ENCODE measurements at places on chromosomes 7 and 10.
A peak's percentile ranks its signal among the peaks of the same experiment; 100 is the strongest.

GRCh38 chr7:91193141-91193540 is 71.1 kb upstream of the FZD1 start:
- no peak for DNase-seq

GRCh38 chr10:3747248-3747960 is 37.6 kb downstream of the KLF6 start:
- no peak for DNase-seq

DNA sequence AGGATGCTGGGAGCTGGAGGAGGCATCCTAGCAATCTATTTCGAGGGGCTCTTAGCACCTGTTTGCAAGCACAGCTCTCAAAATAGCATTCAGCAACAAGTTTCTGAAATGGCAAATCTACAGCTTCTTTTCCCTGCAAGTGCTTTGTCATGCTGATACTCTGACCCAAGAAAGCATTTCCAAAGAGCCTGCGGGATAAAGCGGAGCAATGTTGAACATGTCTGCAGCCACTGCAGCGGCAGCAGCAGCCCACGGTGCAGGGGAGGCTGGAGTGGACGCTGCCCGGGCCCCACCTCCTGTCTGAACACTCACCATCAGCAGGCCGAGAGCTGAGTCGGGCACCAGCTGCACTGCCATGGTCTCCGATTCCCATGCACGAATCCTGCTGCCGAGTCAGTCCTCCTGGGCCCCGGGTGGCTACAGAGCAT is 964 bp downstream of the FRMD4A start:
- DNase-seq = no peak

DNA sequence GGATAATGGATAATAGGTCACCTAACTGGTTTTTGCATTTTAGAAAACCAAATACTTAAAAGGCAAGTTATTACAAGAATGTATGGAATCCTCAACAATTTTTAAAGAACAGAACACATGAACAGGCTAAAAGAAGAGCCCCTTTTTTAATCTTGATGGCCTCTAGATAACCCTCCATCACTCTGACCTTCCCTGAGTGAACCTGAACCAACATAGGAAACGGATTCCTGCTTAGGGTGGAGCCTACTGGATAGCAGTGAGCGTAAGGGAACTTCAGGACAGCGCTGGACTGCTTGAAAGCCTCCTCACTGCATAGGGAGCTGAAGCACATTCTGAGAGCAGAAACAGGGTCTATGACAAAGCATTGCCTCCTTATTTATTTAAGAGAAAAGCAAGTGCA is 20.5 kb downstream of the TRPV5 start:
- DNase-seq = no peak

- DNase-seq = no peak
These were observed 23.9 kb downstream of the CUL1 start for GRCh38 chr7:148722340-148723165.

- DNase-seq = peak; percentile 12
These were observed 38.6 kb upstream of the RSBN1L start for GRCh38 chr7:77657427-77658224.

DNA sequence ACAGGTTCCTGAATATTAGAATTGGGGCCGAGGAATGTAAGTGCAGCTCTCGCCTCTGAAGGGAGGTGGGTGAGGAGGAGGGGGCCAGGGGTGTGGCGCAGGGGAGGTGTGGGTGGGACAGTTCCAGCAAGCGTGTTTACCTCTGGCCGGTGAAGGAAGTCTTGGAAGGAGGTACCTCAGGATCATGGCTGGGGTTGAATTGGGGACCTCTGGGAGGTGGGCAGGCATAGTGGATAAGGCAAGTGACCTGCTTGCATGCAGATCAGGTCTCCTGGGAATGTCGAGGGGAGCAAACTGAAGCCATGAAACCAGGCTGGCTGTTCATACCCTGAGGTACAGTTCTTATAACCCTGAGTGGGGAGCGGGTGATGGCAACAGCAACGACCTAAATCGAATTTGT is 2.0 kb downstream of the ZNF775 start:
- no peak for DNase-seq

- no peak for DNase-seq
These were observed 561.1 kb upstream of the STEAP1 start for GRCh38 chr7:89593125-89593524.

- DNase-seq = no peak
These were observed 23.2 kb upstream of the PIP4K2A start for GRCh38 chr10:22737587-22737986.

Measured in GM12878 (cell line).